Activated gamma-delta T cell (primary cell): ENCODE measurements at places on chromosomes 3 and 15.

DNA sequence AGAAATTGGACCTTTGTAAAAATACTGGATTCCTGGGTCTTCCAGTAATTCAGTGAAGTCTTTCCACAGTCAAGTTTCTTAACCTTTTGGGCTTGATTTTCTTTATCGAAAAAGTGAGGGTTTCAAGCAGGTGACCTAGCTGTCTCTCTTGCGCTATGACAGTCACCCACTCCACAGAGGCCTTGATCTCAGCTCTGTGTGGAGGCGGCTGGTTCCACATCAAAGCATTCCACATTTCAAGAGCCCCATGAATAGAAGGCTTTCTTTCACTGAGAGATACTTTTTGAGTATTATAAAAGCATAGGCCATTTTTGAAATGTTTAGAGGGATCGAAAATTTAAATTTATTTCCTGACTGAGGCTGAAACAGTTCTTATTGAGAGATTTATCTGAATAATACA, 43.9 kb downstream of the GABRA5 start:
- DNase-seq, result no peak

- no peak for DNase-seq
These were observed 37.0 kb upstream of the CGNL1 start for GRCh38 chr15:57339321-57339720.

- DNase-seq, result no peak
These were observed 130.5 kb downstream of the FOXB1 start for GRCh38 chr15:60134609-60135008.

GRCh38 chr15:63044645-63045464, 2.3 kb downstream of the TPM1 start:
- DNase-seq, result no peak

DNA sequence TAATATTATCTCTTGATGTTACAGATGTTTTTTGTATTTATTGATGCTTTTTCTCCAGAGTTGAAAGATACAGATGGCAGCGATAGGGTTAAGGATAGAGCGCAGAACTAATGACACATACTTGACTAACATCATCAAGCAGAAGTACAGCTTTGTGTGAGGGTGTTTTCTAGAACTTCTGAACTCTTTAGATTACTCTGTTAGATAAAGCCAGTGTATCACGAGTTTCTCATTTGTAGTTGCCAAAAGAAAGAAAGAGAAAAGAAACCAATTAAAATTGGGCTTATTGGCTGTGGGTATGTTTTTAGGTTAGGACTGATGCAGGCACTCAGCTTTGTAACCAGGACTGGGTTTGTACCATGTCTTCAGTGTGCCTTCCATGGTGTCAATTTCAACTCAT, 6.6 kb upstream of the GPR171 start:
- DNase-seq, result no peak

DNA sequence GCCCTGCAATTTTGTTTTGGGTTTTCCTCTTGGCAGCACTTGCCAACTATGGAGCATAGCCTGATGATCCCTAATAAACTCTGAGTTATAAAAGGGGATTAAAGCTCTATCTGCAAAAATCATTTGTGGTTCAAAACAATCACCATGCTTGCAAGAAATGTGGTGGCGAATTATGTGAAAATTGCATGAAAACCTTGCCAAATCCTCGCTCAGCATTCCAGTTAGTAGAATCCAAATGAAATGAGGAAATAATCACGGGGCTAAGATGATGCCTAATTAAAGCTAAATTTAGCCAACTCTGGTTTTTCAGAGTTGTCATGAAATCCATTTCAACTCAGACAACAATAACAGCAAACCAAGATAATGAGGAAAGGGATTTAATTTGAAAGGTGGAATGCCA, 73.0 kb upstream of the PROK2 start:
- DNase-seq, result no peak

- no peak for DNase-seq
These were observed 21.2 kb downstream of the IGSF10 start for GRCh38 chr3:151439652-151440125.

DNA sequence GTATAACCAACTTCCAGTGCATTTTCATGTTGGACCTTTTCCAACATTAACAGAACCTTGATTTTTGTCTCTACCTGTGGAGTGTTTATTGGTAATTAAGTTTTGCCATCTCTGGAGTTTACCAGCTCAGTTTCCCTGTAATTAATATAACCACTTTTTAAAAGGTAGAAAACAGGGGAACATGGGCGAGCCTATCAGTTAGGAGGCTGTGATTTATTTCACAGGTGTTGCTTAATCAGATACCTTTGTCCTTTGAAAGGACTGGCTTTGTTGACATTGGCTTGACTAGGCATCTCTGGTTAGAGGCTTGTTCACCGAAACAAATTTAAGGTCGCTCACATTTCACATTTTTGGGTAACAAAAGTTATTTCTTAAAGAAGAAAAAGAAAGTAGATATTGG, 622 bp downstream of the NAALADL2 start:
- no peak for DNase-seq

- no peak for DNase-seq
These were observed 54.2 kb upstream of the MCTP2 start for GRCh38 chr15:94177112-94177511.

- no peak for DNase-seq
These were observed 45.3 kb downstream of the ILDR1 start for GRCh38 chr3:121976727-121977126.

DNA sequence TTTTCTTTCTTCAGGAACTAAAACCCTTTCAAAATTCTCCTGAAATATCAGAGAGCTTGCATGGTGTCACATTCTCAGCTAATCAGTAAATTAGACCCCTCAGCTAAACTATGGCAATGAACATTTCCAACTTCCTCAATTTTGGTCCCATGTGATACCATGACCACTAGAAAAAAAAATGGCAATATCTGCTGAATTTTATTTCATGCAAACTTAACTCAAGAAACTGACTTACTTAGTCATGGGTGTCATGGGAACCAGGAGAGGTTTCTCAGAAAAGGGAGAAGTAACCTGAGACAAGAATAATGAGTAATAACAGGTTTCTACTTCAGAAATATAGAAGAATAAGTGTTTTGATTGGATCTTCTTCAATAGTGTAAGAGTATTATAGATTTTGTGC, 784.6 kb upstream of the ALCAM start:
- DNase-seq, result no peak
